ENCODE measurements at places on chromosomes 4 and X. TPM values are rescaled to one million over a fixed set of nuclear protein-coding genes. Genes with fewer than 3 reads are reported as not detected.

Gene PNCK
- total RNA-seq, result not detected

Gene SLC2A9
- total RNA-seq, result 2.1 TPM

Gene SCML2
- 1.3 TPM for total RNA-seq

Gene DMD
- total RNA-seq, result 51.8 TPM

GRCh38 chr4:137193564-137193963, 338.7 kb downstream of the PCDH18 start:
- DNase-seq, result no peak

Gene PDCL2
- not detected for total RNA-seq

DNA sequence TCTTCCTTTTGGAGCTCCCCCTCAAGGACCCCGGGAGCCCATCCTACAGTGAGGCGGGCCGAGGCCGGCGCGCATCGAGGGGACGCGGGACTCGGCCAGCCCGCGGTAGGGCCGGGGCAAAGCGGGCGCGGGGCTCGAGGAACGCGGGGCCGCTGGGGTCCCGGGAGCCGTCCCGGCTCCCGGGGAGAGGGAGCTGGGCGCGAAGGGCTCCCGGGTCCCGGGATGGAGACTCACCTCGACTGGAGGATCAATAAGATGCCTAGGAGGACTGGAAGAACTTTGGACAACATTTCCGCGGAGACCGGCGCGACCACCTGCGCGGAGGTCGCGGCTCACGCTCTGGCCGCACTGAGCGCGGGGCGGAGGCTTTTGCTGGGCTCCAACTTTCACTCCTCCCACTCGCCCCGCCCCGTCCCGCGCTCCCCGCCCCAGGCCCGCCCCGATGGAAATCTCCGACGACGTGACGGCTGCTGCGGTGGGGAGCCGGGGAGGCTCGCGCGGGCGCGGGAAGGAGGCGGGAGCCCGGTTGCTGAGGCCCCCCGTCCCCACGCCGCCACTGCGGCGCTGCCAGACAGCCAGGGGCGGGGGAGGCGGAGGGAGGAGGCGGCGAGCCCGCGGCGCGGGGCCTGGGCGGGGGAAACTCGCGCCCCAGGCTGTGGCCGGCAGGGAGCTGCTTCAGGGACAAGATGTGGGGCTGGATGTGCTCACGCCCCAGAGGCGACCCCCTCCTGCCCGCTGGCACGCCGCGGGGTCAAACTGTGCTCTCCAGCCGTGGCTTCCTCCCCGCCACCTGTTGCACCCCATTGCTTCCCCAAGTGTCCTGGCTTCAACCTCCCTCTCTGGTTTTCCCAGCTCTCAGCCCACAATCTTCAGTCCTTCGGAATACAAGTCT, at the start of gene GABRE:
TSS of gene GABRE (minus strand) at position 341 of the 892 bp plus-strand sequence. CDS start at position 290, 51 bp downstream.
- DNase-seq, result no peak

Gene STOX2
- total RNA-seq, result not detected

Measured in B cell (primary cell).